Activated CD4-positive, alpha-beta memory T cell treated with anti-CD3 and anti-CD28 coated beads, Interleukin-2, amount 10 ng/mL, durations not matched to agents 7 days and 5 days (primary cell): ENCODE measurements at places on chromosomes 16 and 17. TPM values are rescaled to one million over a fixed set of nuclear protein-coding genes. Genes with fewer than 3 reads are reported as not detected.
A peak's percentile ranks its signal among the peaks of the same experiment; 100 is the strongest.

The KCNAB3 gene
- total RNA-seq: 8.4 TPM

GRCh38 chr17:13036751-13037150 is 18.9 kb upstream of the ELAC2 start:
- no peak for DNase-seq

The TMEM235 gene
- not detected for total RNA-seq

GRCh38 chr17:30947796-30948195 is 23.0 kb upstream of the RNF135 start:
- DNase-seq: no peak

The MYH11 gene
- total RNA-seq: 0.10 TPM

DNA sequence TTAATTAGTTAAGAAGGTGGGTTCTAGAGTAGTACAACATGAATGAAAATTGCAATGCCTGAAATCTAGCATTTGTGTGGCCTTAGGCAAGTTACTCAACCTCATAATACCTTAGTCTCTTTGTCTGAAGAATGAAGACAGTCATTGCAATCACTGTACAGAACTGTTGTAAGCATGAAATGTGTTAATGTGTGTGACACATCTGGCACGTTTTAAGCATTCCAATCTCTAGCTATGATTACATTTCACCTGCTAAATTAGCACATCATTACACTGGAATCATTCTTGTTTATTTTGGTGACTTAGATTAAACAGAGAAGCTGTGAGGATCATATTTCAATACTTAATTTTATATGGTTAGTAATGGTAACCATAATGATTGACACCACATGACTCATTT is 629.7 kb upstream of the KIF2B start:
- DNase-seq: no peak

GRCh38 chr17:2181206-2181896 is 122.2 kb downstream of the SMG6 start:
- DNase-seq: no peak

- DNase-seq: no peak
Measured at GRCh38 chr17:15432807-15433611, 34.4 kb downstream of the CDRT4 start.

DNA sequence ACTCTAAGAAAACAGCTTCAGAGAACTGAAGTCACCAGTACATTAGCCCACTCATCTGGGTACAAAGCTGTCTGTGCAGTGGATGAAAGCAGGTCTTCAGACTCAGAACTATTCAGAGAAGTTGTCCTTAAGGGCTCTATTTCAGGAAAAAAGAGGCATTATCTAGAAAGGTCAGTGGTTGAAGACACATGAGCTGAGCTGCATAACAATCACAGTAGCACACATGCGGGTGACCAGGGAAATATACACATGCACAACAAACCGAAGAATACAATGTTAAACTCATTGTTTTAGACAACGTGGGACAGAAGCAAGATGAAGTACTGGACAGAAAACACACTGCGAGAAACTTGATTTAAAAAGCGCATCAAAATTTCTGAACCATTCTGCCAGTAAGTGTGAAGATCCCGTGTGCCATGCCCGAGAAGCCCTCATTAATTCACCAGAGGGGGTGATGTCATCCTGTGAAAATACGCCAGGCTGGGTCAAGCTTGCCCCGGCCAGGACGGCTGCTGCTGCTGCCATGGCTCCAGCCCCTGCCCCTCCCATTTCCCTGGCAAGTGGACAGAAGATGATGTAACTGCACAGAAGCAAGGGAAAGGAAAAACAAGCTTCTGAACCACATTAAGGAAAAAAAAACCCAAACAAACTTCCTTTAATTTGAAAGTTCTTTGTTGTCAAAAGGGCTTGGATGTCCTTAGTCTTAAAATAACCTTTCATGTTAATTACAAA is 10.1 kb downstream of the DYNC1LI2 start:
- no peak for DNase-seq

- DNase-seq: peak; percentile 37
Measured at GRCh38 chr17:36544044-36544306, 744 bp upstream of the GGNBP2 start.

- no peak for DNase-seq
Measured at GRCh38 chr17:62615503-62615902, 12.0 kb upstream of the MRC2 start.

GRCh38 chr17:73706858-73707257 is 62.6 kb upstream of the SDK2 start:
- DNase-seq: no peak

- no peak for DNase-seq
Measured at GRCh38 chr17:45029758-45030423, 21.5 kb downstream of the DCAKD start.

- DNase-seq: no peak
Measured at GRCh38 chr17:33126086-33126485, 134.4 kb downstream of the SPACA3 start.

DNA sequence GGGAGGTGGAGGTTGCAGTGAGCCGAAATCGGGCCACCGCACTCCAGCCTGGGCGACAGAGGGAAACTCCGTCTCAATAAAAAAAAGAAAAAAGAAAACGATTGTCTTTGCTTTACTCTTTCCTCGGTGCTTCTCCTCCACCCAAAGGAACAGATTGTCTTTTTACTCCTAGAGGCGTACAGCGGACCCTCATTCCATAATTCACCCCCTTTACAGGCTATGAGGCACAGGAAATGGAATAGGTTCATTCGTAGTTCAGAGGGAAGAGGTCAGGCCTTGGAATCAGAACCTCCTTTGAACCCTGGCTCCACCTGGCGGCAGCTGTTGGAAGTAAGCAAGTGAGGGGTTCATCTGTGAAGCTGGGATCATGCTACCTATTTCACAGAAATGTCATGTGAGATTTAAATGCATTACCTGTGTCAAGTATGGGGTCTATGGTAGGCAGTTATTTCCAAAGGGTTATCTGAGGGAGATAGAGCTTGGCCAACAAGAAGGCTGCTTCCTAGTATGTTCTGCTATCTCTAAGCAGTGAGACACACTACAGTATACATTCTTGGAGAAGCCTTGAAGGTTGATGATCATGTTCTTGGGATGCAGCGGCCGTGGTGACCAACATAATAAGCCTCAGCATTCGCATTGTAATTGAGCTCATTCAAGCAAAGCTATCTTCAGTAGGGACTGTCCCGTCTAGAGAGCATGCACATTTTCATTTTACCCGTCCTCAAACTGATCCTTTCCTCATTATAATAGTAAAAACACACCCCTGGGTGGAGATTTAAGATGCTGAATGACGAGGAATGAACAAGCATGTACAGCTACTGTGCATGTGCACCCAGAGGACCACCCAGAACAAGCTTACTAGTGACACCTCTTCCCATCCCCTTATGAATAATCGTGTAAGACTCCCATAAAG is 18.7 kb upstream of the ZNF689 start:
- DNase-seq: peak; percentile 90

DNA sequence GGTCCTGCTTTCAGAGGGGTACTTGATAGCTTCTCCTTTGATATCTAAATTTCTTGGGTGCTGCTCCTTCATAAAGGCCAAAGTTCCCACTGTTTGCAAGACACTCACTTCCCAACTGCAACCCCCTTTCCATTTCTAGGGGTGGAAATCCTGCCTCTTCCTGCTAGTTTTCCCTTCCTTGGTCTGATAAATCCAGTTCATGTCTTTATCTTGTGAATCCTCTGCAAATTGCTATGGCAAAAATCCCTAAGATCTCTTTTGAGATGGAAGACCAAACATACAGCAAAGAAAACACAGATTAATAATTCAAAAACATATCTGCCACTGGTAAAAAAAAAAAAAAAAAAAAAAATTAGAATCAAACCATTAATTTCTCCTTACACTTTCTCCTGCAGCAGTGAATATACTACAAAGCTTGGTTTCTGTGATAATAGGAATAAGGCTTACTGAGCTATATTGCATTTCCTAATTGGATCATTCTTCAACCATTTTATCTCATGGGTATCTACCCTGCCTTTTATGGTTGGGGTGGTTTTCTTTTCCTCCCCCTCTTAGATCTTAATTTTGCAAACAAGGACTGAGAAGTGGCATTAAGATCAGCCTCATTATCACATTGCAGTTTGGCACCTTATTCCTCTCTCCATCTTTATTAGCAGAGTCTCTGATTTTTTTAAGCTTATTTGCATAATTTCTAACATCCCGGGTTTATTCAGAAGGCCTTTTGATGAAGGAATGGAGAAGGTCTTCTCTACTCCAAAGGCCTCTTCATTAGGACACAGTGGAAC is 439.1 kb downstream of the XYLT1 start:
- no peak for DNase-seq

The PRR35 gene
- total RNA-seq: not detected

DNA sequence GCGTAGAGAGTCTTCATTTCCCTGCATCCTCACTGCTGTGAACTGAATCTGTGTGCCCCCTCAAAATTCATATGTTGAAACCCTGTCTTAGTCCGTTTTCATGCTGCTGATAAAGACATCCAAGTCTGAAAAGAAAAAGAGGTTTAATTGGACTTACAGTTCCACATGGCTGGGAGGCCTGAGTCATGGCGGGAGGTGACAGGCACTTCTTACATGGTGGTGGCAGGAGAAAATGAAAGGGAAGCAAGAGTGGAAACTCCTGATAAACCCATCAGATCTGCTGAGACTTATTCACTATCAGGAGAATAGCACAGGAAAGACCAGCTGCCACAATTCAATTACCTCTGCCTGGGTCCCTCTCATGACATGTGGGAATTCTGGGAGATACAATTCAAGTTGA is 3.1 kb upstream of the CCDC42 start:
- DNase-seq: no peak

- DNase-seq: no peak
Measured at GRCh38 chr16:88667461-88667860, 4.6 kb upstream of the MVD start.

The B4GALNT2 gene
- not detected for total RNA-seq

GRCh38 chr16:47358816-47359215 is 102.0 kb downstream of the ITFG1 start:
- no peak for DNase-seq

- no peak for DNase-seq
Measured at GRCh38 chr17:57550668-57551315, 194.3 kb downstream of the CCDC182 start.

DNA sequence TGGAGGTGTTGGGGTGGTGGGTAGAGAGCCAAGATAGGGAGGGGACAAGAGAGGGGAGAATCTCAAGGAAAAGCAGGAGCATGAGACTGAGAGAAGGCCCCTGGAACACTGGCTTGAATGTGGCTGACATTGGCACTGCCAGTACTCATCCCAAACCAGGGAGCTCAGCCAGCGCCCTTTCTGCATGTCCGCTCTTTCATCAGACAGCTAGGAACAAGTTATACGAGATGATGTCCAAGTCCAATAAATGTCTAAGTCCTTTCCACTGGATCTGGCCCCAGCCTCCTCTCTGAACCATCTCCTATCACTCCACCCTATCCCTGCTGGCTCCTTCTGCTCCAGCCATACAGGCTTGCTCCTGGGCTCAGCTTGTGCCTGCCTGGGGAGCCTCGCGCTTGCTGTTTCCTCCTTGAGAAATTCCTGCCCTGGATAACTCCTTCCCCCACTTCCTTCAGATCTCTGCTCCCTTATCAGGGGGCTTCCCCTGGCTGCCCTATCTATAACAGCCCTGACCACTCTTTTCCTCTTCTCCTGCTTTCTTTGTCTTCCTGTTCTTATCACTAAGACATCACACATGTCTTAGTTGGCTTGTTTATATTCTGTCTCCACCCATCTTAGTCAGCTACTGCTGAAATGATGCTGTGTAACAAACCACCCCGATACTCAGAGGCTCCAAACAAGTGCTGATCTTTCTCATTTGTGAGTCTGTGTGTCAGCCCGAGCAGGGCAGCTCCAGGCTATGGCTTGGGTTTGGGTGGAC is 37.1 kb upstream of the MEOX1 start:
- no peak for DNase-seq

DNA sequence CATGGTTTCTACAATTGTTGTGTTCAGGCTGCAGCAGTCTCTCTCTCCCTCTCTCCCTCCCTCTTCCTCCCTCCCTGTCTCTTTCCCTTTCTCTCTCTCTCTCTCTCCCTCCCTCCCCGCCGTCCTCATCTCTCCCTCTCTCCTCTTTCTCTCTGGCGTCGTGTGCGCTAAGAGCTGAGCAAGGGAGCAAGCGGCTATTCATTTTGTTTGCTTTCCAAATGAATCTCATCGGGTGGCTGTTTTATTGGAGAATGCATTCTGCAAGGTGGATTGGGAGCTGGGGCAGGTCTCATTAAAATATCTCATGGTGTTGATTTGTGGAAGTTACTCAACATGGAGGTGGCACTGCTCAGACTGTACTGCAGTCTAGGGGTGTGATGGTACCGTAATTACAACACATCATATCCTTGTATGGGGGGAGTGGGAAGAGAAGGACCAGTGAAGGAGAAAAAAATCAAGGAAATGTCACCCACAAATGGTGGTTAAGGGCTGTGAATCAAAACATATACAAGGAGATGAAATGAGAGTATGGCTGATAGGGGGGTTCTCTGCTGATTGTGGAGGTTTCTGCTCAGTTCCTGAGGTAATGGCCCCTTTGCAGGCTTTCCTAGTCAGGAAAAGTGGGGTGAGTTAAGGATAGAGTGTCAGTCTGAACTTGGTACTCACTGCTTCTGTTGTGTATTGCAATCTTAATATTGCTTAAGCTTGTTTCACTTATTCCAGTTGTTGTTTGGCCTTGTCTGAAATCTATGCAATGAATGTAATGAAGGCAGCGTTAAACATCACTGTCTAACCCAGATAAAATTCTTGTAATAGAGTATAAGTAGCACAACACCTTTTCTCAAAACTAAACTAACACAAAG is 2.7 kb downstream of the MSL1 start:
- no peak for DNase-seq

The MAP2K6 gene
- total RNA-seq: 5.3 TPM

The CDH13 gene
- total RNA-seq: not detected
